Cerebellar nuclear complex (tissue), 1 donor: ENCODE measurements at places on chromosomes 5 and 9.

- DNase-seq = no peak
Measured at GRCh38 chr9:117768750-117769395, 64.7 kb downstream of the TLR4 start.

GRCh38 chr9:135307300-135307699 is 172.3 kb upstream of the PPP1R26 start:
- no peak for DNase-seq

DNA sequence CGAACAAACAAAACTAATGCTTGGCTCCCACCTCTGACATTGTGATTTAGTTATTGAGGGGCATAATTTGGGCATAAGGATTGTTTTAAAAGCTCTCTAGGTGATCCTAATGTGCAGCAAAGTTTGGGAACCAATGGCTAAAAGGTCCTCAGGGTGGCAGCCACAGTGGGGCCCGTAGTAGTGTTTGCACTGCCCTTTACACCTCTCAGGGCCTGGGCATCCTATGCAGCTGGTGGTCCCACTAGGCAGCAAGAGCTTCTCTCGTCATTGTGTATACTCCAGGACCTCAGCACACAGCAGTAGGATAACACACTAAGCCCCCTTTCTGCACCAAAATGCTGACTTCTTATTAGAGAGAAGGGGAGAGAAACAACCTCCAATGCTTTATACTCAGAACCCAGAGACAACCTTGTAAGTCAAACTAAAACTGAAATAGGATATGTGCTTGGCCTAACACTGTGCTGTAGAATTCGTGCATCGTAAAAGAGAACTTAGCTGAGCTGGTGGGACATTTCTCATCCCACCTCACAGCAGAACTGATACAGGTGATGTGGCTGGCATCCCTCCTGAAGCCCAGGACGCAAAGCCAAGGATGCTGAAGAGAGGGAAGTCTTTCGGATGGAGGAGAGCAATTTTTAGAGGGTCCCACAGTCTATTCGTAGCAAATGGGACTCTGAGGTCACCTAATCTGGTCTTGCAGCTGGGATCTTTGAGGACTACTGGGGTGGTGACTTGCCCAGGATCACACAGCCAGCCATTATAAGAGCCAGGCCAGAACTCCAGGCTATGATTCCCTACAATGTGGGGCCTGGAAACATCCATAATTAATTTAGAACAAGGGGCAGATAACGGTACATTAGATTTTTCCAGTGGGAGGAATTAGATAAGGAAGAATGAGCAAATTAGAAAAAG is 1.2 kb downstream of the GLRX start:
- no peak for DNase-seq

- no peak for DNase-seq
Measured at GRCh38 chr9:92373167-92373566, 31.2 kb downstream of the OGN start.

DNA sequence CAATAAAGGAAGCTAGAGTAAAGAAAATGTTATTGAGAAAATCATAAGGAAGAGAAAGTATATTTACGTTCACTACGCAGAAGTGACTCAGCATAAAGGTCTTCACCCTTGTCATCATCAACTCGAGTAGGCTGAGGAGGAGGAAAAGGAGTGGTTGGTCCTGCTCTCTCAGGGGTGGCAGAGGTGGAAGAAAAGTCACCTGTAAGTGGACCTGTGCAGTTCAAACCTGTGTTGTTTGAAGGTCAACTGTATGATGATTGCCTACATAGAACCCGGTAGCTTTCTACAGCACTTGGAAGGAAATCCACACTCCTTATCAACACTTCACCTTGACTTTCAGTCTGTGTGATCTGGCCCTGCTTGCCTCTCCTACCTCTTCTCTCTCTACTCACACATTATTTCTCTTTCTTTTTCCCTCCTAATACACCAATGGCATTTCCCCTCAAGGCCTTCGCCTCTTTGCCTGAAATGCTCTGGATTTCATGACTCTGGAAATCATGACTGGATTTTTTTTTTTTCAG is 109.3 kb upstream of the CPEB4 start:
- no peak for DNase-seq

DNA sequence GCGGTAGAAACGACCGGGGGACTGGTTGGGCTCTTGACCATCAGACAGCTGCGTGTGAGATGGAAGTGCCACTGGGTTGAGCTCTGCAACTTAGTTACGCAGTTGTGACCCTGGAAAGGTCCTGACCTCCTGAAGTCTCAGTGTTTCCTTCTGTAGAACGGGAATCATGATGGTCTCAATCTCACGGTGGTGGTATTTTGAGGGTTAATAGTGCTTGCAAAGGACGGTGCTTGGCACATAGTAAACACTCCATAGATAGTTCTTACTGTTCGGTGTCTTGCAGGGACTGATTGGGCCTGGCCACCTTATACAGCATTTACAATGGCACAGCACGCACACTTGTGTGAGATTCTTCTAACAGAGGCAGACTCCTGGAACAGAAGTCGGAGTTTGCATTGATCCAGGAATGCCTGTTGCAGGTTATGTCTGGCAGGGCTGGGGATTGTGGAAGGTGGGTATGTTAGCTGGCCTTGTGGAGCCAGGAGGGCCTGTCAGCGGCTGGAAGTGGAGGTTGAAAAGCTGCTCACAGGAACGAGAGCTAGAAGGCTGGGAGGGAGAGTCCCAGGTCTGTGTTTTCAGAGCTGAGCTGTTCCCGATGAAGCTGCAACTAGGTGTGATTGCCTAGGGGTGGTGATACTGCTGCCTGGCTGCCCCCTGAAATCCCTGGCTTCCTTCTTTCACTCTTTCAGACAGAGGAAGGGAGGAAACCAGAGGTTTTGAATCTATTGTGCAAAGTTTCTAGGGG is 962 bp upstream of the TXN start:
- DNase-seq = no peak
